ENCODE measurements at places on chromosomes 4 and X. TPM values are rescaled to one million over a fixed set of nuclear protein-coding genes. Genes with fewer than 3 reads are reported as not detected.

DNA sequence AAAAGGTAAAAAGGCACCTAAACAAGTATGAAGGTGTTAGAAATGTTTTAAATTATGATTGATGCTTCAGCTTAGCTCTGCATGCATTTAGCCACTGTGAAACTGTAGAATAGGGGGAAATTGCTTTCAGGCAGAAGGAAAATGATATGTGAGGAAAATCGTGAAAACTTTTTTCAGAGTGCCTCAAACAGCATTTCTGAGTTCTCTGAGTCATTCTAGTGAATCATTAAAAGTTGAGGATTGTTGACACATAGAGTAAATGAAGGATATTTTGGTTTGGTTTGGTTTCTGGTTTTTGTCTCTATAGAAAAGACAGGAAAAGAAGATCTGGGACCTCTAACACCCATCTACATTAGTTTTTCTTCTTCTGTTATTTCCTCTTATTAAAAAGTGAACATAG, 332.5 kb upstream of the TRAM1L1 start:
- H3K36me3 ChIP-seq: no peaks in the 10 kb centered on the region
- DNase-seq: peak; percentile 9

The SPACA5 gene
- not detected for total RNA-seq

- H3K36me3 ChIP-seq: no peaks in the 10 kb centered on the region
- no peak for DNase-seq
- no peak overlapping the region for H3K27ac ChIP-seq
- H3K4me1 ChIP-seq: no peaks in the 10 kb centered on the region
- no peak overlapping the region for H3K4me3 ChIP-seq
- H3K27me3 ChIP-seq: no peaks in the 10 kb centered on the region
Observed at GRCh38 chrX:32443841-32444240, 767.5 kb downstream of the DMD start.

GRCh38 chr4:3781193-3781886, 15.2 kb downstream of the ADRA2C start:
- H3K4me3 ChIP-seq: no peak overlapping the region
- no peaks in the 10 kb centered on the region for H3K27me3 ChIP-seq
- H3K36me3 ChIP-seq: no peaks in the 10 kb centered on the region
- no peak overlapping the region for H3K27ac ChIP-seq
- DNase-seq: no peak

GRCh38 chr4:163673848-163674697, 179.6 kb downstream of the TMA16 start:
- H3K4me1 ChIP-seq: no peaks in the 10 kb centered on the region
- H3K4me3 ChIP-seq: no peak overlapping the region
- H3K36me3 ChIP-seq: no peaks in the 10 kb centered on the region
- no peak for DNase-seq
- no peaks in the 10 kb centered on the region for H3K27me3 ChIP-seq
- no peak overlapping the region for H3K27ac ChIP-seq

DNA sequence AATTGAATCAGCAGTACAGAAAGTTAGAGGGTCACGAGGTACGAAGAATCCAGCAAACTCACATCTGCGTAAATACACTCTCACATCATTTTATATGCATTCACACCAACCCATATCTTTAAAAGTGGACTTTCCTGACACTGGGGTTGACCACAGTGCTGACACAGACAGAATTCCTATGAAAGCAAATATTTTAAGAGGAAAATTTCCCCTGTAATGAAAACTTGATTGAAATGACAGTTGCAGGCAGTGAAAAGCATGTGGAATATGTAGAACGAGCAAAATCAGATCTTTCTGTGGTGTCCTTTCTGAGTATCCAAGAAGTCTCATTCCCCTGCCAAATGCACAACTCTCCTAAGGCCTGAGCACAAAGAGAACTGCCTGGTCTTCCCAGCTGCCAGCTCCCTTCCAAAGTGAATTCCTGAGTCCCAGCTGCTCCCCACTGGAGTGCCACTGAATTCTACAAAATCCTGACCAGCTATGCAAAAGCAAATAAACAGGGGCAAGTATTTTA, 50.5 kb upstream of the FAM9C start:
- H3K4me1 ChIP-seq: no peaks in the 10 kb centered on the region
- H3K4me3 ChIP-seq: no peak overlapping the region
- H3K27me3 ChIP-seq: no peaks in the 10 kb centered on the region
- no peaks in the 10 kb centered on the region for H3K36me3 ChIP-seq
- peak; percentile 76 for DNase-seq

The IL21 gene
- not detected for total RNA-seq

The TLR10 gene
- total RNA-seq: not detected

- no peaks in the 10 kb centered on the region for H3K36me3 ChIP-seq
- no peak overlapping the region for H3K27ac ChIP-seq
- no peak overlapping the region for H3K4me3 ChIP-seq
- H3K27me3 ChIP-seq: peaks cover 5% of the 10 kb centered on the region
- no peak for DNase-seq
Observed at GRCh38 chr4:153021276-153021675, 85.2 kb downstream of the FHDC1 start.

- no peak for DNase-seq
- H3K36me3 ChIP-seq: no peaks in the 10 kb centered on the region
- no peak overlapping the region for H3K27ac ChIP-seq
- H3K4me3 ChIP-seq: no peak overlapping the region
- H3K4me1 ChIP-seq: no peaks in the 10 kb centered on the region
- no peaks in the 10 kb centered on the region for H3K27me3 ChIP-seq
Observed at GRCh38 chr4:63459329-63459728, 949.9 kb downstream of the TECRL start.

The SAP30 gene
- 101 TPM for total RNA-seq

- no peak for DNase-seq
- H3K27me3 ChIP-seq: no peaks in the 10 kb centered on the region
- H3K4me1 ChIP-seq: no peaks in the 10 kb centered on the region
- no peak overlapping the region for H3K4me3 ChIP-seq
Observed at GRCh38 chrX:45842207-45842925, 641.7 kb upstream of the DIPK2B start.

- no peaks in the 10 kb centered on the region for H3K36me3 ChIP-seq
- H3K4me1 ChIP-seq: no peaks in the 10 kb centered on the region
- H3K4me3 ChIP-seq: no peak overlapping the region
Observed at GRCh38 chrX:9090766-9091165, 56.8 kb upstream of the FAM9B start.

DNA sequence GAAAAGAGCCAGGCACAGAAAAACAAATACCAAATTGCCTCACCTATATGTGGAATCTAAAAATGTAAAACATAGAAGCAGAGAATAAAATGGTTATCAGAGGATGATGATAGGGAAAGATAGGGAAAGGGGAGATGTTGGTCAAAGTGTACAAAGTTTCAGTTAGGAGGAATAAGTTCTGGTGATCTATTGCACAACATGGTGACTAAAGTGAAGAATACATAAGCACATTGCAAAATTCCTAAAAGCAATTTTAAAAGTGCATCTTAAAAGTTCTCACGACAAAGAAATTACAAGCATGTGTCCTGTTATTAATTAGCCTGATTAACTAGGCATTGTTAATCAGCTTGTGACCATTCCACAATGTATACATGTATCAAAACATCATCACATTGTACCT, 136.0 kb downstream of the GABRG1 start:
- DNase-seq: no peak
- no peaks in the 10 kb centered on the region for H3K36me3 ChIP-seq
- H3K27me3 ChIP-seq: no peaks in the 10 kb centered on the region
- no peaks in the 10 kb centered on the region for H3K4me1 ChIP-seq

DNA sequence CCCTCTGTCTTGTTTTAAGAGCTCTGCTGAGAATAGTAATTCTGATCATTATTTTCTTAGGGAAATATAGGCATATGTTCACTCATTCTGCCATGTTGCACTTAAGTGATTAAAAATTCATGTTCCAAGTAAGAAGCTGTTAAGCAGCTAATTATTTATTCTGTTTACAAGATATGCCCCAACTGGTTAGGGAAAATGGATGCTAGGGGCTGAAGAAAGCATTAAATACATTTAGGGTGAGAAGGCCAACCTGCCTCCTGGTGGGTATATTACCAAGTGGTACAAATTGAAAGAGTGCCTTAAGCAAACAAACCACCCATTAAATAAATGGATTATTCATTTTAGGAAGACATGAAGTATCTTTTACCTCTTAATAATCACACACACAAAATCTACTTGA, 392.6 kb upstream of the EPHA5 start:
- H3K27me3 ChIP-seq: no peaks in the 10 kb centered on the region
- no peak for DNase-seq
- H3K27ac ChIP-seq: no peak overlapping the region
- H3K36me3 ChIP-seq: no peaks in the 10 kb centered on the region
- H3K4me3 ChIP-seq: no peak overlapping the region

The GJB1 gene
- total RNA-seq: not detected

- no peaks in the 10 kb centered on the region for H3K36me3 ChIP-seq
- no peaks in the 10 kb centered on the region for H3K4me1 ChIP-seq
- H3K4me3 ChIP-seq: no peak overlapping the region
- H3K27ac ChIP-seq: no peak overlapping the region
- H3K27me3 ChIP-seq: no peaks in the 10 kb centered on the region
- DNase-seq: peak; percentile 10
Observed at GRCh38 chr4:135515295-135515694, 1313.7 kb upstream of the PABPC4L start.

DNA sequence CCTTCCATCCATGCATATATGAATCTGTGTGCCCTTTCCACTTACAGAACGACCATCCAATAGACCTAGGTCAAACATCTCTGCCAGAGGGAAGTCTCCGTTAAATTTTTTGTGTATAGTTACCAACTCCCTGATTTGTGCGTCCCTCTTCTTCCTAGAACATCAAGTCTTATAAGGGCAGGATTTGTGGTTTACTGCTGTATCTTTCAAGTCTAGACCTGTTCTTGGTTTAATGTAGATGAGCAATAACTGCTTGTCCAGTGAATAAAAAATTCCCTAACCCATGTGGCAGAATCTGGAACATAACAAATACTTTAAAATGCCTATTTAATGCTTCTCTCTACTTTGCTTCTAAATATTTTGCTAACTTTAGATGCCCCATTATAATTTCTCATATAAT, 988.8 kb downstream of the RAPGEF2 start:
- no peak for DNase-seq
- H3K4me1 ChIP-seq: no peaks in the 10 kb centered on the region
- no peaks in the 10 kb centered on the region for H3K27me3 ChIP-seq
- no peak overlapping the region for H3K4me3 ChIP-seq

DNA sequence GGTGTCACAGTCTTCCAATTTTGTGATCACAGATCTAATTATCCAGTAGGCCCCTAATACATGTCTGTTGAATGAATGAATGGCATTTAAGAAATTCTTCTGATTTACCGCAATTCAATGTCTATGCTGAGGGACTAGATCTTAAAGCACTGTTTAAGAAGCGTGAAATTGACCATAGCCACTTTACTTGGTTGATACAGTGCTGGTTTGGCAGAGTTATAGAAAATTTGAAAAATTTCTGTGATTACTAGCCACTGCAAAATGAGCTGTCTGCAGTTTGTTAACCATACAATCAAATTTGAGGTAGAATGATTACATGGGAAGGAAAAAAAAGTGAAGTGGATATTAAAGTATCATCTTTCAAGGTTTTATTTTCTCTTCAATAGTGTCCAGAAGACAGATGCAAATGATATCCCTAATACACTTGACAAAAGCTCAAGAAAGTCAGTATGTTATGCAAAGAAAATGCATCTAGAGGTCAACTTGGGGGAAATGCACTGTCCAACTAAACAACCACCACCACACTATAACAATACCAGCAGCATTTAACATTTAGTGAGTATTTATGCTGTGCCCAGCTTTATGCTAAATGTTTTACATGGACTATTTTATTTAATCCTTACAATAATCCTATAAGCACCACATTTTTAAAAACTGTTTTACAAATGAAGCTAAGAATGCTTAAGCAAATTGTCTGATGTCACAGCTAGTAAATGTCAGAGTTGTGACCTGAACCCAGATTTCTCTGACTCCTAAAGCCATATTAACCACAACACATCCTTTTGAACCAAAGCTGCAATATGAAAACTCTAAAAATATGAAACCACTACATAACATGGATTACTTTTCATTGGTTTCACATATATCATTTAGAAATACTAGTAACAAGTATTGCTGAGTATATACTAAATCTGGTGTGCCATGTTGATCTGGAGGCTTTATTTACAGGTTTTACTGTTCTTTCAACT, 217.9 kb upstream of the MAB21L2 start:
- H3K4me3 ChIP-seq: no peak overlapping the region
- H3K4me1 ChIP-seq: no peaks in the 10 kb centered on the region
- no peak for DNase-seq
- no peak overlapping the region for H3K27ac ChIP-seq

DNA sequence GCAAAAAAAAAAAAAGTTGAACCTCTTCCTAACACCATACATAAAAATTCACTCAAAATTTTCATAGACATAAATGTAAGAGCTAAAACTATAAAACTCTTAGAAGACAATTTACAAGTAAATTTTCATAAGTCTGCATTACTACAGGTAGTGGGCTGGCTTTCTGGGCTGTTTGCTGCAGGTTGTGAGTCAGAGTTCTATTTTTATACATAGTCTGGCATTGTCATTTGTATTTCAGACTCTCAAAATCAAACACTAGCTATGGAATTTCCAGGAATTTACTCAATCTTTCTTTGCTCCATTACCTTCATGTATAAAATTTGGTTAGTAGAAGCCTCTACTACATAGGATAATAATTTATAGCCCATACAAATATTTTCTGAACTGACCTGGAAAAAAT, 227.2 kb downstream of the COX18 start:
- no peak overlapping the region for H3K4me3 ChIP-seq
- H3K27ac ChIP-seq: no peak overlapping the region
- DNase-seq: peak; percentile 52

GRCh38 chr4:107655289-107655688, 64.7 kb downstream of the PAPSS1 start:
- no peak overlapping the region for H3K27ac ChIP-seq
- H3K4me1 ChIP-seq: no peaks in the 10 kb centered on the region
- no peaks in the 10 kb centered on the region for H3K27me3 ChIP-seq
- H3K36me3 ChIP-seq: no peaks in the 10 kb centered on the region
- no peak for DNase-seq
- H3K4me3 ChIP-seq: no peak overlapping the region

DNA sequence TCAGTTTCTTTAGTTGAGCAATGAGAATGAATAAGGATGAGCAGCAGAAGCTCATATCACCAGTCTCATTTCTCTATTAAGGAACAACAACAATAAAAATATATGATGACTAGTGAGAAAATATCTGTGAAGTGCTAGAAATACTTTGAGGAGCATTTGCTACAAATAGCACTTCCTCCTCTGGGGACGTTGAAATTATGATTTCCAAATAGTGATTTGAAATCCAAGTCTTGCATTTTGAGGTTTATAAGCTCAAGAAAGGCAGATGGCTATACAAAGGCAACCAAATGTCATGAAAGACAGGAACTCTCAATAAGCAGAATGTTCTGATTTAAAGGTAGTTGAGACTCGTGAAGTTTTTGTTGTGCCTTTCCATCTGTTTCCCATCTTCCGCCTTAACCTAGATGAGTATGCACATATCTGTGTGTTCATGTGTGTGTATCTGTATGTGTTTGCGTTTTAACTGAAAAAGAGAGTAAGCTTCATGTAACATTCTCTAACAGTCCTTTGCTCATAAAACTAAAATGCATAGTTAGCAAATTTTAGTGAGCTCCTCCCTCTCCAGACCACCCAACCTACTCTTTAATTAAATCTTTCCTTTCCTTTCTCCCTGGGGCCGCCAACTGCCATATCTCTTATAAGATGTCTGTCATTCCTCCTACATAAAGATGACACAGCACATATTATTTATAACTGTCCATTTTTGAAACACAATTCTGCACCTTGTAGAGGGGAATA, 222.6 kb upstream of the RASGEF1B start:
- H3K27ac ChIP-seq: no peak overlapping the region
- peaks cover 2% of the 10 kb centered on the region for H3K27me3 ChIP-seq
- DNase-seq: no peak
- no peaks in the 10 kb centered on the region for H3K36me3 ChIP-seq

- H3K36me3 ChIP-seq: no peaks in the 10 kb centered on the region
- no peak overlapping the region for H3K27ac ChIP-seq
- no peaks in the 10 kb centered on the region for H3K4me1 ChIP-seq
- H3K27me3 ChIP-seq: no peaks in the 10 kb centered on the region
- no peak overlapping the region for H3K4me3 ChIP-seq
Observed at GRCh38 chr4:168577624-168578023, 80.8 kb downstream of the PALLD start.

All from fibroblast of lung (primary cell).